Karpas-422 (cell line): ENCODE measurements at places on chromosomes 1 and 21.

- peak; percentile 80 for DNase-seq
Measured at GRCh38 chr1:183543619-183544204, 46.5 kb downstream of the NCF2 start.

DNA sequence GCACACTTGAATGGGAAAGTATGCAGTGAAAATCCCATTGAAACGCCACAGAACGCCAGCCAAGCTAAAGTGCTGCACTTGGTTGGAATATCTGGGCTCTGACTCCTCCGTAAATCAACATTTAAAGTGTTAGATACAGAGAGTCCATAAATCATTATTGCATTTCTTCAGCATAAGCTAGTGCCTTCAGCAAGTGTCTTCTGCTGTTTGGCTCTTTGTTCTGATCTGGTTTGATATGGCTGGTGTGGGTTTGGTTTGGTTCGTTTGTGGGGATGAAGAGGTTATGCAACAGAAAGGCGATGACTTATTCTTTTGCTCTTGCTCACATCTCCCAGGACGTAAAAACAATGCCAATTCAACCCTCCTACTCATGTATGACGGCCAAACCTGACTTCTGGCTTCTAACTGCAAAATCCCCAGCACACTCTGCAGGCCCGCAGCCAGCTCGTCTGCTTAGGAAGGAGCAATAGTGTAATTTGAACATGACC lies 121.8 kb upstream of the ERG start:
- DNase-seq, result no peak

DNA sequence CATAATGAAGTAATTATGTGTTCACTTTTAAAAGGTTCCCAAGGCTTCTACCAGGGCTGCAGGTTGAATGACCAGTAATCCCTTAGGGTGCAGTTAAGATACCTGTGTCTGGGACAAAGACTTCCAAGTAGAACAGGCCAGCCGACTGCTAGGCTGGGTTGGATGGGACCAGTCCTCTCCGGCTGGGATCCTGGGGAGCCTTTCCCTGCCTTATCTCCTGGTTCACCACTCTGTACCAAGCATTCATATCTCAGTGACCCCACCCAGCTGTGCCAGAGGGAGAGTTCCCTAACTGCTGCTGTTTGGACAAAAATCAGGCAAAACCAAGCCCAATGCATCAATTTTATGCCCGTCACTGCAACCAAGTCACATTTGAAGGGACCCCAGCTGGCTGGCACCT lies 116.2 kb upstream of the ATP1A1 start:
- DNase-seq, result no peak

- DNase-seq, result no peak
Measured at GRCh38 chr1:151970626-151971025, 23.0 kb downstream of the S100A10 start.

- no peak for DNase-seq
Measured at GRCh38 chr1:231517076-231517475, 11.4 kb upstream of the TSNAX start.

GRCh38 chr1:1768249-1768992 lies 9.8 kb downstream of the NADK start:
- DNase-seq, result no peak

DNA sequence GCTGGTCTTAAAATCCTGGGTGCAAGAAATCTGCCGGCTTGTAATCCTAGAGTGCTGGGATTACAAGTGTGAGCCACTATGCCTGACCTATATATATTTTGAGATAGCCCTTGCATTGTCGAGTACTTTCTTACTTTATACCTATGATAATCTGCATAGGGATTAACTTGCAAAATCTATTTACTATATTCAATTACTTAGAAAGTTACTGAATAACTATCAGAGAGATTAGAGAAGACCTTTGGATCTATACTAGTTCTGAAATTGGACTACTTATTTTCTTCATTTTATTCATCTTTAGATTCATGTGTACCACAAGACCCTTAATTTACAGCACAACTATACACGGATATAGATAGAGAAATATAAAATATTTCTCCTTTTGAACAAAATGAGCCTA lies 1766.0 kb downstream of the NCAM2 start:
- no peak for DNase-seq

DNA sequence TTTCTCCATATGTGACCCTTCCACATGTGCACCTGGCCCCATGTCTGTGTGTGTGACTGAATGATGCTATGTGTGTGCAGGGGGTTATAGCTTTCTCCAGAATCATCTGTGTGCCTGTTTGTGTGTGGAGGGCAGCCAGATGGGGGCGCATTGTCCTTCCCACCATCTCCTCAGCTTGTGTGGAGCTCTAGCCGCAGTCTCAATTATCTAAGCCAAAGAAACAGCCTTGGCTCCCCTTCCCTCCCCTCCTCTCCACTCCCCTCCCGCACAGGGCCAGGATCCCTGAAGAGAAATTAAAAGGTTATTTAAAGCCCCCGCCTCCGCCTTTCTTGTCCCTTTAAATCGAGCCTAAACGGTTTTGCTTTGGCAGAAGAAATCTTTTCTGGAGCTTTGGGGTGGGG lies 1.8 kb upstream of the DMBX1 start:
- peak; percentile 66 for DNase-seq

- DNase-seq, result no peak
Measured at GRCh38 chr1:241271427-241271826, 85.6 kb downstream of the RGS7 start.

- no peak for DNase-seq
Measured at GRCh38 chr1:109935451-109935900, 24.8 kb downstream of the CSF1 start.

DNA sequence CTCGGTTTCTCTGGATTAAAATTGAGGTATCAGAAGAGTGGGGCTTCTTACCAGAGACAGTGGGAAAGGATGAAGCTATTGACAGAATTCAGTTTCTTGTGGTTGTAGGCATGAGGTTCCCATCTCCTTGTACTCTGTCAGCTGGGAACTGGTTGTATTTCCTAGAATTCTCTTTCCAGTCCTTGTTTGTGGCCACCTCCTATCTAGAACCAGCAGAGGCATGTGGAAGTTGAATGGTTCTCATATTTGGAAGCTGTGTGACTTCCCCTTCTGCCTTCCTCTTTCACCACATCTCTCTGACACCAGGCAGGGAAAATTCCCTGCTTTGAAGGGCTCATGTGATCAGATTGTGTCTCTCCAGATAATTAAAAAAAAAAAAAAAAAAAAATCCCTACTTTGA lies 457.7 kb upstream of the ADAMTS5 start:
- DNase-seq, result no peak

DNA sequence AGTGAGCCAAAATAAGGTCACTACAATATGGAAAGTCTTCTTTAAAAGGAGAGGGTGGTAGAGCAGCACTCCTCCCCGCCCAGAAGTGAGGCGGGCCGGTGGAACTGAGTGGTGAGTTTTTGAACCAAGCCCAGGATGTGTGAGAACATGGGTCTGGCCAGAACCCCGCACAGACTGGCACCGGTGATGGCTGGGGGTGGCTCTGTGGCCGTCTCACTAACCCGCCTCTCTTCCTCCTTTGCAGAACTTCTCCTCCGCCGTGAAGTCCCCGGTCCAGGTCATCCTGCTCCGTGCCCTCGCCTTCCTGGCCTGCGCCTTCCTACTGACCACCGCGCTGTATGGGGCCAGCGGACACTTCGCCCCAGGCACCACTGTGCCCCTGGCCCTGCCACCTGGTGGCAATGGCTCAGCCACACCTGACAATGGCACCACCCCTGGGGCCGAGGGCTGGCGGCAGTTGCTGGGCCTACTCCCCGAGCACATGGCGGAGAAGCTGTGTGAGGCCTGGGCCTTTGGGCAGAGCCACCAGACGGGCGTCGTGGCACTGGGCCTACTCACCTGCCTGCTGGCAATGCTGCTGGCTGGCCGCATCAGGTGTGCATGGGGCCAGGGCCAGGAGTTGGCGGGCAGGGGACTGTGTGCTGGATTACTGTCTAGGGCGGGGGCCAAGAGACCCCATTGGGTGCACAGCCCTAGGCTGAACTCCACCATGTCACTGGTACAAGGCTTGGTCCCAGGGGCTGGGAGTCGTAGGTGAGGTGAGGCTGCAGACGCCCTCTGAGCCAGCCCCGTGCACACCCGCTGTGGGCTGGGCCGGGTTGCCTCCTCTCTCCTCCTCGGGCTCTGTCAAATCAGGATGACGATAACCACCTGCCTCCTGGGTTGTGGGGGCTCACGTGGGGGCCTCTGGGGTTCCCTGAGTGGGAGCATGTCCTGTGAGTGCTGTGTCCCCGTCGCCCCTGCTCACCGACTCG lies 12.4 kb downstream of the TMEM201 start:
- no peak for DNase-seq

DNA sequence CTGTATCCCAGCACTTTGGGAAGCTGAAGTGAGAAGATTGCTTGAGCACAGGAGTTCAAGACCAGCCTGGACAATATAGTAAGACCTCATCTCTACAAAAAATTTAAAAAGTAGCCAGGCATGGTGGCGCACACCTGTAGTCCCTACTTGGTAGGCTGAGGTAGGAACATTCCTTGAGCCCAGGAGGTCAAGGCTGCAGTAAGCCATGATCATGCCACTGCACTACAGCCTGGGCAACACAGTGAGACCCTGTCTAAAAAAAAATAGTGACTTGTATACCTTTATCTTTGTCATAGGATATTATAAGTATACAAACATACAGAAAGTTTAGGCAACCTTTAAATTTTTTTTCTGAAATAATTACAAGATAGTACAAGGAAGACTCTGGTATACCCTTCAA lies 3.9 kb upstream of the FBXO28 start:
- no peak for DNase-seq

DNA sequence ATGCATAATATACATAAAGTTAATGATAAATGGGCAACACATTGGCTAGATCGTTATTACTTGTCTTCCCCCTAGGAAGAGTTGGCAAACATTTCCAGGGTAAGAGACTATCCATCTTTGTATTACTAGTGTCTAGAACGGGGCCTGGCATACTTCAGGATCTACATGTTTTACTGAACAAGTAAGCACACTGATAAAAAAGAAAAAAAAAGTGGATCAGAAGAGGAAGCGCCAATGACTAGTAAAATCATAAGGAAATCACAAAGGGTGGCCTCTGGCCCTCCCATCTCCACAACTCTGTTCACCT lies 482 bp downstream of the TM2D1 start:
- peak; percentile 49 for DNase-seq

DNA sequence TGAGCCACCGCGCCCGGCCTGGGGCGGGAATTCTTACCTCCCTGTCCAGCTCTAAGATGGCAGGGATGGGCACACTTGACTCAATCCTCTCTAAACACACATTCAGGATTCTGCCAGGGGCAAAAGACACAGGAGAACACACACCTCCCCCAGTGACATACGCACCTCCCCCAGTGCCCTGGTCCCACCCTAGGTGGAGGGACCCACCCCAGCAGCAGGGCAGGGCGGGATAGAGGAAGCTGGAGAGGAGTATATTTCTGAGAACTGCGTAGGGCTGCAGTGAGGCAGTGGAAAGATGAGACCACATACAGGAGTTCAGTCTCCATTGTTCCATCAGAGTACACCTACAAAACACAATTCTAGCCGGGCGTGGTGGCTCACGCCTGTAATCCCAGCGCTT lies 92.5 kb downstream of the SDCCAG8 start:
- DNase-seq, result no peak

DNA sequence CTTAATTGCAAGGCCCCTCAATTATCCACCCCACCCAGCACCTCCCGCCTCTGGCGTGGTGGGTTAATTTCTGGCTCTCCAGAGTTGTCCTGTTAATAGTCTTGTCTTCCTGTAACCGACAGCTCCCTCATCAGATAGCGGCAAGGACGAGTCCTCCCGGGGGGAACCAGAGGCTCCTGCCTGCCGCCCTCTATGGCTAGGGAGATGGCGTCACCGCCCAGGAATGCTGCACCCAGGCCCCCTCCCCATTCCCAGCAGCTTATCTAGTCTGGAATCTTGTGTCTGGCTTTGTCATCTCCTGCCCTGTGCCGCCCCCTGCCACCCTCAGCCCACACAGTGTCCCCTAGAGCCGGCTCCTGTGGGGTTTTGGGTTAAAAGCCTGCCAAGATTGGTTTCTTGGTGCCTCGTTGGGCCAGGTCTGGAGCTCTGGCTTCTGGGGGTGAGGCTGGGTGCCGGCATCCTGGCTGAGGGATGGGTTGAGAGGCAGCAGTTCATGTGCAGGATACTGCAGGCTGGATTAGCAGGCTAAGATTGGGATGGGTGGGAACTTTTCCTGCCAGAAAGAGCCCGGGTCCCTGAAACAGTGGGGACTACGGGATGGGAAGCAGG lies 48.8 kb downstream of the EDN2 start:
- no peak for DNase-seq

DNA sequence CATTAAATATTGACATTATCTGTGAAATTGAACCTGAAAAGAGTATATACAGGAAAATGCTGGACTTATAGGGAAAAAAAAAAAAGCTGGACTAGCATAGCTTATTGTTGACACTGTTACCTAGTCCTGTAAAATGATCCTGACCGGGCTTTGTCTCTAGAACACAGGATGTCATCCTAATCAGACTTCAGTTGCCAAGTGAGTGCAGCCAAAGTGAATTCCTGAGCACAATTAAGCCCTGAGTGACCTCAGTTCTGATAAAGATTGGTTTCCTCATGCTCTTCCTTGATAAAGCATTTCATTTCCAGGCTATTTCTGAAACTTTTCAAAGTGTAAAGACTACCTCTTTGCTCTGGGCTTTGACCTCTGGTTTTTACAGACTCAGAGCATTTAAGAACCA lies 19.8 kb downstream of the SELP start:
- no peak for DNase-seq

- DNase-seq, result no peak
Measured at GRCh38 chr1:78297836-78298235, 192.9 kb upstream of the PTGFR start.

DNA sequence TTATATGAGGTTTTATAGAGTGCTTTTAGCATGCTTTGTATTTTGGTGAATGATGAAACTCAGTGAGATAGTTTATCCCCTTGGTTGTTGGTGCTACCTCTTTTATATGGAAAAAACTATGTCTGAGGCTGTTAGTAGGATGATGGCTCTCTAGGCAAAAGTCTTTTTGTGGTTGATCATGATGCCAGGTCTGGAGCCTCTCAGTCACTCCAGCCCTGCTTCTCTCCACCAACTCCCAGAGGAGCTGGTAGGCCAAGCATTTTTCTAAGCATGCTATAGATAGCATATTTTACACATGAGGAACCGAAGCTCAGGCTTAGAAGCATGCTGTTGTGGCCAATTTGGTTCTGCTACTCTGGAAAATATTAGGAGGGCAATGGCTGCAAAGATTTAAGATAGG lies 82.2 kb downstream of the FMN2 start:
- no peak for DNase-seq
